HT-29 (cell line): ENCODE measurements at places on chromosomes 13 and 19.

- no peak for DNase-seq
Observed at GRCh38 chr13:23696610-23697009, 126.4 kb downstream of the TNFRSF19 start.

- DNase-seq = peak; percentile 67
Observed at GRCh38 chr19:19342086-19343015, 21.7 kb downstream of the MAU2 start.

- DNase-seq = no peak
Observed at GRCh38 chr13:44188257-44188656, 185.4 kb upstream of the SERP2 start.

DNA sequence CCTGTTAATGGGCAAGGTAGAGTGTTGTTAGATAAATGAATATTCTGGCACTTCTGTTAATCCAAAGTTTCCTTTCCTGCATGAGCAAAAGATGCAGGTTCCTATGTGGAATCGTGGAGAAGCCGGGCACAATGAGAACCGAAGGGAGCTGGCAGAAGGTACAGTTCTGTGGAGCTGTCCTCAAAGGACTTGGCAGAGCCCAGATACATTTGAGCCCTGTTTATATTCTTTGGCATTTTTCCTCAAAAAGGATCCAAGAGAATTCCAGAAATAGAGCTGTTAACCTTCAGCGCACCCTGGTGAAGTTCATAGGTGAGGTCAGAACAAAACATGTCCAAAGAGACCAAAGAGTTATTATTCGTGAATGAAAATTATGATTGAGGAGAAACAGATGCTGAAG lies 4.0 kb upstream of the DLEU7 start:
- DNase-seq = no peak

DNA sequence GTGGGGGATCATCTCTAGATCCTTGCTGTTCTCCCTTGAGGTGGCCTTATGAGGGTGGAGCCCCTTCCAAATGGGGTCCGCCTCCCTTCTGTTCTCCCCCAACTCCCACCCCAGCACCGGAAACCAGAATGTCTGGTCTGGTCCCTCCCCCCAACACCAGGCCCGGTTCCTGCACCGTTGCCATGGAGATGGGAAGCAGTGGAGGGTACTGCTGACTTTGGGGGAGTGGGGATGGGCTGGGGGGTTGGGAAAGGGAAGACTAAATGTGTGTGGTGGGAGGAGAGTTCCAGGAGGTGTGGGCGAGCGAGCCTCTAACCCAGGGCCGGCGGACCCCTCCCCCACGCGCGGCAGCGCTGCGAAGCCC lies 1.7 kb downstream of the SHANK1 start:
- no peak for DNase-seq

- DNase-seq = peak; percentile 11
Observed at GRCh38 chr19:19259741-19260140, 13.4 kb downstream of the TM6SF2 start.

- DNase-seq = no peak
Observed at GRCh38 chr13:87094646-87095045, 576.5 kb upstream of the SLITRK5 start.

DNA sequence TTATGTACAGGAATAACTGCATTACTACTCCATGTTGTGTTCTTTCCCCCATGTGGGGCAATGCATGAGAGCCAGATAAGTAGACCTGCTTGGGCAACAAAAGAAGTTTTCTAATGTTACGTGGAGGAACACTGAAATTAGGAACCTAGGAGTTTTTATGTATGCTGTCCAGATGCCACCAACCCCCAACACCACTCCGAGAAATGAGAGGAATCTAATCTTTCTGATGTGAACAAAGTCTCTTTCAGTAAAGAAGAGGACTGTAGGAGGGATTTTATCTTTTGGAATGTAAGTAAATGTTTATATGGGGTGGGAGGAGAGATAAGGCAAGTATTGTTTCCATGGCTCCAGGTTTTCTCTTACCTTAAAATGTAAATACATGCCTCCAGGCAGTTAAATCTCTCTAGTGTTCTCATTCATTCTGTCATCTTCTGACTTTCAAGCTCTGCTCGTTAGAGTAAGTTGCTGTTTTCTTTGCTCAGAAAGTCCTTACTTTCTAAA lies 820.6 kb downstream of the PCDH17 start:
- peak; percentile 52 for DNase-seq

DNA sequence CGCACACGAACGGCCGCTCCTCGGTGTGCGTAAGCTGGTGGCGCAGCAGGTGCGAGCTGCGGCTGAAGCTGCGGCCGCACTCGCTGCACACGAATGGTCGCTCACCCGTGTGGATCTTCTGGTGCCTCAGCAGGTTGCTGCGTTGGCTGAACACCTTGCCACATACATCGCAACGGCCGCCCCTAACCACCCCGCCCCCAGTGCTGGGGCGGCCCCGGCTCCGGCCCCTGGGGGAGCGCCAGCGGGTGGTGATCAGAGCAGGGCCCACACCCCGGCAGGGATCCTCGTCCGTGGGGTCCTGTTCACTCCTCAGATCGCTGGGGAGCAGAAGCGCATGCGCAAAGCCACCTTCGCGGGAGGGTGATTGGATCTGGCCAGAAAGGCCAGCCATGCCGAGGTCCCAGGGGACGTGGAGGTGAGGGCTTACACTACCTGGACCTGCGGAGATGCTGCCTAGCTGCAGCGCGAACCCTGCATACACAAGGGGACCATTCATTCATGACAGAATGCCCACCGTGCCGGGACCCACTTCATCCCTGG lies 4.7 kb upstream of the UBE2M start:
- DNase-seq = no peak

GRCh38 chr13:76383676-76384461 lies 502.3 kb downstream of the KCTD12 start:
- DNase-seq = peak; percentile 15

DNA sequence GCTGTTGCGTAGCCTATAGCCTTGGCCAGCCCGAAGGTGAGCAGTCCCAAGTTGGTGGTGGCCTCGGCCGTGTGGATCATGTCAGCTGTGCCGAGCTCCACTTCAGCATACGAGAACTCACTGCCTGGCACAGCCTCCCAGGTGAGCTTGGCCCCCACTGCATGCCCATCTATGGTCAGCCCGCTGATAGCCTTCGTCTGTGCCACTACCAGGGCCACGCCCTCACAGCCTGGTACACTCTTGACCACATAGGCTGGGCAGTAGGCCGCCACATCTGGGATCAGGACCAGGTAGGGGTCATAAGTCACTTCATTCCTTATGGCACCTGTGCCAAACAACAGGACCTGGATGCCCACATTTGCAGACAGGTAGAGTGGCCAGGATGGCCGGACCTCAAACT lies 7.4 kb downstream of the FCGBP start:
- no peak for DNase-seq

GRCh38 chr13:103006641-103007426 lies 59.4 kb downstream of the SLC10A2 start:
- DNase-seq = no peak

- DNase-seq = no peak
Observed at GRCh38 chr19:37537391-37537947, 30.7 kb downstream of the ZNF793 start.

DNA sequence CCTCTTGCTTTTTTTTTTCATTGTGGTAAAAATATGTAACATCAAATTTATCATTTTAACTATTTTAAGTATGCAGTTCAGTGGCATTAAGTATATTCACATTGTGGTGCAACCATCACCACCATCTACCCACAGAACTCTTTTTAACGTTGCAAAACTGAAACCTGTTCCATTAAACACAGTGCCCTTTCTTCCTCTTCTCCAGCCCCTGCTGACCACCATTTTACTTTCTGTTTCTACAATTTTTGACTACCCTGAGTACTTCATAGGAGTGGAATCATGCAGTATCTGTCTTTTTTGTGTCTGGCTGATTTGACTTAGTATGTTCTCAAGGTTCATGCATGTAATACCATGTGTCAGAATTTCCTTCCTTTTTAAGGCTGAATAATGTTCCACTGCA lies 153.1 kb downstream of the FGF9 start:
- no peak for DNase-seq

DNA sequence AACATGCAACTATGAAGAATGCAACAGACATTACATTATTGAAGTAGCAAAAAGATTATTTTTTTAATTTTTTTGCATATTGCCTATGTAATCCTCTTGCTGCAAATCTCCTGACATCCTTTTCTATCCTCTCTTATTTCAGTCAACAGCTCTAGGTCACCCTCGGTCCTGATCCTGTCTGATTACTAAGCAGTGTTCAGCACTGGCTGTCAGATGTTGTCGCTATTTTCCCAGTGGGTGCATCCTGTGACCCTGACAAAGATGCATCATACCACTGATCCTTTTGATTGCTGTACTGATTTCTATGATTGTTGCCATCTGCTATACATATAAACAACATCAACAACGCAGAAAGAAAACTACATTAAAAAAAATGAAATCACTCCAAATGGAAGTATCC lies 443.7 kb upstream of the PRR20A start:
- no peak for DNase-seq

DNA sequence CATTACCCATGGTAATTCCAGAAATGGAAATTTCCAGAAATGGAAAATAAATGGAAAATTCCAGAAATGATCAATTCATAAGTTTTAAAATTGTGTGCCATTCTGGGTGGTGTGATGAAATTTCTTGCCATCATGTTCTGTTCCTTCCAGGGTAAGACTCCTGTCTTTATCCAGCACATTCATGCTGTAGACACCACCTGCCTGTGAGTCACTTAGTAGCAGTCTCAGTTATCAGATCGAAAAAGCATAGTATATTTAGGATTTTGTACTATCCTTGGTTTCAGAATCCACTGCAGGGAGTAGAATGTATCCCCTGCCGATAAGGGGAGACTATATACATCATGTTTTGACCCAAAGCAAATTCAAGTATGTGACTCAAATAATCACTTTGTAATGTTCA lies 26.7 kb upstream of the CSNK1A1L start:
- no peak for DNase-seq

- no peak for DNase-seq
Observed at GRCh38 chr13:40161931-40162330, 504.5 kb downstream of the FOXO1 start.

DNA sequence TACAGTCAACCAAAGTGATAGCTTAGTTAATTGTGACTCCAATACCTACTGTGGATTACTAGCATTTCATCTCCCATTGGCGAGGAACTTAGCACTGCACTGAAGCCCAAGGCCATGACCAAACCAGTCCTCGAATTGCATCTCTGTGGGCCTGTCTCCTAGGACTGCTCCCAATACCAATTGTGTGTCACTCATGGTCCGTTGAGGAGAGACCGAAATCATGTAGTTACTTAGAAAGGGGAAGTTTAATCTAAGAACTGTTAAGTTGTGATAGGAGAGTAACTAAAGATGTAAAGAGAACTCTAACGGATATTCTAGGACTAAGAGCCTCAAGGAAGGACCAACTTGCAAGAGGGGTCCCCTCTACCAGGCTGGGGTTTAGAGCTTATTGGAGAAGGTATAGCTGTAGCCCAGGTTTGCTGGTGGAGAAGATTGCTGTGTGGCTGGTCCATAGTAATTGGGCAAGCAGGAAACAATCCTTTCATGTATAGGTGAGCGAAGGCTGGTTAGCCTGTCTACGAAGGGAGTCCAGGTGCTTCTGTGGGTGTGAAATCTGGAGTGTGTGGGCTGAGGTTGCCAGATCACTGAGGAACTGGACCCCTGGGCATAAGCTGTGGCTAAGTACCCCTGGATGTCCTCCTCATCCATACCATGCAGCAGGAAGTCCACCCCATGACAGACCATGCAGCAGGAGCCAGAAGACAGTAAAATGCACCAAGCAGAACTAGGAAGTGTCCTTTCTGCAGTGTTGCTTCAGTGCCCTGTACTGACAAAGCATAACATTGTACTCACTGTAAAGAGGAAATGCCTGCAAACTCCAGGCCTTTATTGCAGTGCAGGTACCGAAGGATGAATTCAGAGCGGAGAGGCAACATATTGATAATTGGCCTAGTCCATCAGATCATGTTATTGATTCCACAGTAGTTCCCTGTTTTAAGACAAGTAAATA lies 30.8 kb downstream of the DNAJC3 start:
- no peak for DNase-seq

DNA sequence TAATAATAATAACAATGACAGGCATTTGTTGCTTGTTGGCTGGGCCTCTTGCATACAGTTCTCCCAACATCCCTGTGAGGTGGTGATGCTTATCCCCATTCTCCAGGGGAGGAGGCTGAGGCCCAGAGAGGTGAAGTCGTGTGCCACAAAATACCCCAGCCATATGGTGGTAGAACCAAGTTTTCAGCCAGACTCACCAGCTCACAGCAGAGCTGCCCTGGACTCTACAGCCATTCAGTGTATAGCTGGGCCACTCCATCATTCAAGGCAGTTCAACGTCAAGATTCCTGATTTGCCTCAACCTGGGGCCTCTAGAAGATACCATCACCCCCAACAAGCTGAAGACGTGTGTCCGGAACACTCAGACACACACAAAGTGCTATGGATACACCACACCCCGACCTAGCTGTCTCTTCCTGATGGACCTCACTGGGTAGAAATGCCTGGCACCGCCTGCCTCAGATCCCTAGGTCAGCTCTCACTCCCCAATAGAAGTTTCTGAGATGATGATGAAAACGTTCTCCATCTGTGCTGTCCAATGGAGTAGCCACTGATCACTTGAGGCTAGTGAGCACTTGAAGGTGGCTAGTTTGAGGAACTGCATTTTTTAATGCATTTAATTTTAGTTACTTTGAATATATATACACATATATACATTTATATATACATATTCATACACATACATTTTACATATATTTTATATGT lies 4.3 kb upstream of the CEACAM19 start:
- DNase-seq = no peak

DNA sequence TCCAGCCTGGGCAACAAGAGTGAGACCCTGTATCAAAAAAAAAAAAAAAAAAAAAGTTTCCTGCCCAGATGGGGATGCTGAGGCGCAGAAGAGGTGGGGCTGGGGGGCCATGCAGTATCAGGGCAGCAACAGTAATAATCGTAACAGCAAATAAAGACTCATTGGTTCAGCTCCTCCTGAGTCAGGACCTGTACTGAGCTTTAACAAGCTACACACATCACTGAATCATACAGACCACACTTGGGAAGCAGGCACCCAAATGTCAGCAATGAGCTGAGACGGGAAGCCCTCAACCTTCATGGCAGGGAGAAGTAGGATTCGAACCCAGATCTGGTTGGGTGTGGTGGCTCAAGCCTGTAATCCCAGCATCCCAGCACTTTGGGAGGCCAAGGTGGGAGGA lies 10.6 kb upstream of the DPF1 start:
- no peak for DNase-seq

- no peak for DNase-seq
Observed at GRCh38 chr19:288911-289310, 2.3 kb downstream of the PLPP2 start.

- DNase-seq = no peak
Observed at GRCh38 chr19:45981350-45981749, 7.7 kb upstream of the NOVA2 start.

DNA sequence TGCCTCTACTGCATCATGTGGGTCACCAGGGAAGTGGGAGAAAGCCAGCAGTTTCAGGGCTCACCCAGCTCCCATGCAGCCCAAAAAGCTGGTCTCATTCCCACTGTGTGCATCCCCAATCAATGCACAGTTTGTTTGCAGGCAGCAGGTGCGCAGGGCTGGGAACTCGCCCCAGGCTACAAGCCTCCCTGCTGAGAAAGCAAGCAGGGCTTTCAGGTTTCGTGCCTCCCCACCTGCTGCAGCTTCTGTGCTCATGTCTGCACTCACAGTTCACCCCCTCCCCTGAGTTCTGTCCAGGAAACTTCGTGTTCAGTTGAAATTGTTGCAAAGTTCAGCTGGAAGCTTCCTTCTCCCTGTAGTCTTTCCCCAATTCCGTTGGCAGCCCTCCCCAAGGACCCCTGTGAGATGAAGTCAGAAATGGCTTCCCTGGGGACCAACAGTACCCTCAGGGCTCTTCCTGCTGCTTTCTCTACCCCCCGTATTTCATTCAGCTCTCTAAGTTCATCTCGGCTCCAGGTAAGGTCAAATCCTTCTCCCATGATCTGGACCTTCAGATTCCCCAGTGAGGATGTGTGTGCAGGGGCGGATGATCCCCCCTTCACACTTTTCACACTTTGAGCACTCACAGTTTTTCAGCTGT lies 10.3 kb upstream of the KLK3 start:
- DNase-seq = no peak
